ENCODE measurements at places on chromosomes 3 and 15.

GRCh38 chr15:69585937-69586336, 133.3 kb downstream of the RPLP1 start:
- DNase-seq, result no peak

DNA sequence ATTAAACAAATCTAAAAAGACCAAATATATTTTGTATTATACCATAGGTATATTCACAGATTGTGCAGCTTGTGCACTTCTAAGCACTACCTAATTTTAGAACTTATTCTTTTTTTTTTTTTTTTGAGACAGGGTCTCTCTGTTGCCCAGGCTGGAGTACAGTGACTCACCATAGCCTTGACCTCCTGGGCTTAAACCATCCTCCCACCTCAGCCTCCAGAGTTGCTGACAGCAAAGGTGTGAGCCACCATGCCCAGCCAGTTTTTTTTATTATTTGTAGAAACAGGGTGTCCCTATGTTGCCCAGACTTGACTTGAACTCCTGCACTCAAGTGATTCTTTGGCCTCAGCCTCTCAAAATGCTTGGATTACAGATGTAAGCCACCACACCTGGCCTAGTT, 11.9 kb upstream of the TKT start:
- DNase-seq, result no peak

- DNase-seq, result no peak
Observed at GRCh38 chr3:112848196-112848595, 1.5 kb upstream of the CD200R1L start.

GRCh38 chr15:88477126-88477525, 9.6 kb downstream of the MRPS11 start:
- no peak for DNase-seq

DNA sequence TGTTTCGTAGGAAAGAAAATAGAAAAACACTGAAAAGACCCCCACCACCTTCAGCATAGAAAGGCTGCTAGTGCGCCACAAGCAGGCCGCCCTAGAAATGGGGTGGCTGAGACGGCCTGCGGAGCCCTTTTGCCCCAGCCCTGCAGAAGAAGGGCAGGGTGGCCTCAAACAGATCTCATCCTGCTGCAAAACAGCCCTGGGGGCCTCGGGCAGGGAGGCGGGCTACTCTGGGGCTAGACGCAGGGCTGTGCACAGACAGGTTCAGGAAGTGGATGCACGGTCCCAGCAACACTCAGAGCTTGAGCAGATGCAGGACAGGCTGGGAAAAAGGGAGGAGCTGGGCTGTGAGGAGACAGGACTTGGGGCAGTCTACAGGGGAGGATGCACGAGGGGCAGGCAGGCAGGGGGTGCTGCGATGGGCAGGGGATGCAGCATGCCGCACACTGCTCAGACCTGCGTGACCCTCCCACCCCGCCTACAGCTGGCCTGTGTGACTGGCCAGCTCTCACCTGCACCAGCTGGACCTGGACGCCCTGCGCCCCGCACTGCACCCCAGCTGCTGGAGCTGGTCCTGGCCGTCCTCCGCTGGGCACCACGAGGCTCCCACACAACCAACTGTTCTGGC, 34.3 kb downstream of the ZXDC start:
- no peak for DNase-seq

All from activated effector memory CD4-positive, alpha-beta T cell treated with Interleukin-2 at 50 U/mL for 16 hours (primary cell).